Uterus (tissue), 4 donors: ENCODE measurements at places on chromosomes 4 and X. TPM values are rescaled to one million over a fixed set of nuclear protein-coding genes. Genes with fewer than 3 reads are reported as not detected.

- no peaks in the 10 kb centered on the region for H3K27me3 ChIP-seq
- no peaks in the 10 kb centered on the region for H3K36me3 ChIP-seq
Measured at GRCh38 chrX:38754818-38755718, 46.2 kb upstream of the MID1IP1 start.

DNA sequence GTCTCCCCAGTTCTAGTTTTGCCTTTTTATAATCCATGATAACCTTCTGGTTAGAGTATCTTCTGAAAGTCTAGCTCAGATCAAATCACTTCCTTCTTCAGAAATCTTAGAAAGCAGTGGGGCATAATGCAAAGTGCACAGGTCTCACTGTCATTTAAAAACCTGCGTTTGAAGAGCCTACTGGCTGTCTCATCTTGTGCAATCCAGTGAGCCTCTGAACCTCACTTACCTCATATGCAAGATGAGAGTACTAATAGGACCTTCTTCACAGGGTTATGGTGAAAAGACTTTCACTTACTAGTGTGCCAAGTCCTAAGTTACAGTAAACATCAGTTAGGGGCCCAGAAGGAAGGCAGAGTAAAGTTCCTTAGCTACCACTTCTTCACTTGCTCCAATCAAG lies 131.4 kb downstream of the ENOX2 start:
- no peak overlapping the region for H3K27ac ChIP-seq
- no peaks in the 10 kb centered on the region for H3K4me1 ChIP-seq
- DNase-seq = no peak
- H3K36me3 ChIP-seq = no peaks in the 10 kb centered on the region

- no peaks in the 10 kb centered on the region for H3K27me3 ChIP-seq
- H3K36me3 ChIP-seq = no peaks in the 10 kb centered on the region
- H3K4me1 ChIP-seq = no peaks in the 10 kb centered on the region
- H3K27ac ChIP-seq = no peak overlapping the region
- H3K4me3 ChIP-seq = no peak overlapping the region
Measured at GRCh38 chrX:34629572-34629971, 27.5 kb downstream of the TMEM47 start.

DNA sequence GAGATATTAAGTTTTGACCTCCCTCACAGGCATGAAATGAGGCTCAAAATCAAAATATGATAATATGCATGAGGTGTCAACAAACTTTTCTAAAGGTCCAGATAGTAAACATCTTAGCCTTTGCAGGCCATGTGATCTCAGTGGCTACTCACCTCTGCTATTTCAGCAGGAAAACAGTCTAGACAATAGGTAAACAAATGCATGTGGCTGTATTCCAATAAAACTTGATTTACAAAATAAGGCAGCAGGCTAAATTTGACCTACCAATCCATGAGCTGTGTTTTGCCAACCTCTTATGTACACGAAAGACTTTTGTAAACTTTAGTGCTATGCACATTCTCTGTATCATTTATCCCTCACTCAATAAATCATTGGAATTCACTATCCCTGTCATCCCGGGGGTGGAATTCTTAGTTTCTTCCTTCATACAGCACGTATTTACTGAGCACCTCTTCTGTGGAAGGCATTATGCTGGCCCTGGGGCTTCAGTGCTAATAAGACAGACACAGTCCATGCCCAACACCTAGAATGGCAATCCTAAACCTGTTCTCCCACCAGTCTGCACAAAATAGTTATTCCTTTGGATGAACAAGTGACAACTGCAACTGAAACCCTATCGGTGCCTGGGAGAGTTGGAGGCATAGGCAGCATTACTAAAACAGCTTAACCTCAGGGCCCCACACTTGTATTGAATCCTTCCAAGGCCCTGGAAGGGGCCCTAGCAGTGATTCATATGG lies 19.9 kb downstream of the MAGEB17 start:
- H3K4me1 ChIP-seq = no peaks in the 10 kb centered on the region
- no peak for DNase-seq
- no peak overlapping the region for H3K4me3 ChIP-seq
- H3K36me3 ChIP-seq = no peaks in the 10 kb centered on the region
- H3K27ac ChIP-seq = no peak overlapping the region

- H3K27ac ChIP-seq = no peak overlapping the region
- no peaks in the 10 kb centered on the region for H3K27me3 ChIP-seq
- no peak overlapping the region for H3K4me3 ChIP-seq
- no peaks in the 10 kb centered on the region for H3K4me1 ChIP-seq
Measured at GRCh38 chr4:89258506-89258905, 49.1 kb downstream of the GPRIN3 start.

GRCh38 chr4:33724685-33725084 lies 2519.6 kb downstream of the ARAP2 start:
- DNase-seq = no peak
- H3K36me3 ChIP-seq = no peaks in the 10 kb centered on the region
- no peak overlapping the region for H3K27ac ChIP-seq
- H3K27me3 ChIP-seq = no peaks in the 10 kb centered on the region
- H3K4me3 ChIP-seq = no peak overlapping the region

GRCh38 chr4:84394386-84394785 lies 104.7 kb downstream of the NKX6-1 start:
- no peaks in the 10 kb centered on the region for H3K27me3 ChIP-seq
- H3K4me3 ChIP-seq = no peak overlapping the region
- DNase-seq = no peak
- H3K4me1 ChIP-seq = no peaks in the 10 kb centered on the region
- H3K27ac ChIP-seq = no peak overlapping the region

GRCh38 chrX:128460835-128461234 lies 408.6 kb upstream of the ACTRT1 start:
- H3K36me3 ChIP-seq = no peaks in the 10 kb centered on the region
- no peak overlapping the region for H3K4me3 ChIP-seq
- DNase-seq = no peak
- H3K4me1 ChIP-seq = no peaks in the 10 kb centered on the region
- H3K27ac ChIP-seq = no peak overlapping the region

DNA sequence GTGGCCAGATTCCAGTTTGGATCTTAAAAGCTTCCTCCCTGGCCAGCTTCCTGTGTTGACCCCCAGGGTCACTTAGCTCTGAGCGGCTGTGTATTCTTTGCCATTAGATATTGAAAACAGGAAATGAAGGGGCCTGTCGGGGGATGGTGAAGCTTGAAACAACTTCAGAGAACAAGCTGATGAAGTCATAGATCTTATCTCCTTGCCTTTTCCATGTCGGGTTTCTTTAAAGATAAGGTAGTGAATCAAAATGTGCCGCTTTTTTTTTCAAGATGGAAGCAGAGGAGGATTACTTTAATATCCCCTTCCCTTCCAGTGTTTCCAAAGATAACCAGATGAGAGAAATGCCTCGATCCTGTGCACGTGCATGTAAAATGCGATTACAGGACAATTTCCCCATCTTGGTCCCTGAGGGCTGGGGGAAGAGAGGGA lies 508.5 kb downstream of the MID1IP1 start:
- H3K27me3 ChIP-seq = no peaks in the 10 kb centered on the region
- no peaks in the 10 kb centered on the region for H3K36me3 ChIP-seq
- H3K4me3 ChIP-seq = no peak overlapping the region
- DNase-seq = peak; percentile 41

- no peaks in the 10 kb centered on the region for H3K27me3 ChIP-seq
- H3K4me3 ChIP-seq = no peak overlapping the region
- DNase-seq = no peak
- H3K27ac ChIP-seq = no peak overlapping the region
Measured at GRCh38 chr4:185280608-185281007, 71.2 kb downstream of the SNX25 start.

DNA sequence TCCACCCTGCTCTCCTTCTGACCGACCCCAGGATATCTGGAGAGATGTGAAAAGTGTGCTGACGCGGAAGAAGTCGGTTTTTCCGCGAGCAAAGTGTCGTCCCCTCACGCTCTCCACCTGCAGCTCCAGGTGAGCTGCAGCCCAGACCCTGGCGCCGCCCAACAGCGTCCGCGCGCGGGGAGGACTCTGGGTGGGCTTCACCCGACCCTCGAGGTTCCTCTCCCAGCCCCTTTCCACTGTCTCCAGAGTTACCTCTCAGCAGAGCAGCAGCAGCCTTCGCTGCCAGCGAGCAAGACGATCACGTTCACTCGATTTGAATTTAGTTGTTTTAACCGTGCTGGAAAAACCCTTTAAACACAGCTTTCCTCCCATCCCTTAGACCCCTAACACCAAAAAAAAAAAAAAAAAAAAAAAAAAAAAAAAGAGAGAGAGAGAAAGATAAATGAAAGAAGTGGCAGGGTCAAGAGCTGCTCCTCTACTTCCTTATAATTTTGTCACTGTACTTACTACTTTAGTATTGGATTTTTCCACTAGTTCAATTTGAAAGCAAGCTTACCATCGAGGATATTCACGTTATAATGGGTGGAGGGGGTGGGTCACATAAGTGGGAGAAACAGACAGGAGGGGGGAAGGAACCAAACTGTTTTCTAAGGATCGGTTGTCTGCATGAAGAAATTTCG lies 758 bp upstream of the NR3C2 start:
- DNase-seq = peak; percentile 42
- peak overlapping the region; percentile 96 for H3K27ac ChIP-seq
- H3K4me3 ChIP-seq = peak overlapping the region; percentile 92

DNA sequence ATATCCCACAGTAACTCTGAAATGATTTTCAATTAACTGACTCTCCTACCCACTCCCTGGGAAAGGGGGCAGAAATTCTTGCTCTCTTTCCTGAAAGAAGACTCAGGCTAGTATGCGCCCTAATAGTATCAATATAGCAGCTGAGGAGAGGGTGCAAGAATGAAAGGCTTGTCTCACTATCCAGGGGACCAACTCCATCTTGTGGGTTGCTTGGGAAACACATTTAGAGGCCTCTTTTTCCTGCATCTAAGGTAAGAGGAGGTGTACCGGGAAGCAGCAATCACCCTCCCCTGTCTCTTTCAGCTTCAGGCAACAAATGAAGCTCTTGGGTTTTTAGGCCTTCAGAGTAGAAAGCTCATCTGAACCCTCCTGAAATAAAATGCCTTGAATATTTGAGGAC lies 11.3 kb downstream of the TMEM255A start:
- DNase-seq = no peak
- H3K4me3 ChIP-seq = no peak overlapping the region
- H3K27me3 ChIP-seq = no peaks in the 10 kb centered on the region
- H3K27ac ChIP-seq = no peak overlapping the region
- H3K36me3 ChIP-seq = no peaks in the 10 kb centered on the region
- no peaks in the 10 kb centered on the region for H3K4me1 ChIP-seq

DNA sequence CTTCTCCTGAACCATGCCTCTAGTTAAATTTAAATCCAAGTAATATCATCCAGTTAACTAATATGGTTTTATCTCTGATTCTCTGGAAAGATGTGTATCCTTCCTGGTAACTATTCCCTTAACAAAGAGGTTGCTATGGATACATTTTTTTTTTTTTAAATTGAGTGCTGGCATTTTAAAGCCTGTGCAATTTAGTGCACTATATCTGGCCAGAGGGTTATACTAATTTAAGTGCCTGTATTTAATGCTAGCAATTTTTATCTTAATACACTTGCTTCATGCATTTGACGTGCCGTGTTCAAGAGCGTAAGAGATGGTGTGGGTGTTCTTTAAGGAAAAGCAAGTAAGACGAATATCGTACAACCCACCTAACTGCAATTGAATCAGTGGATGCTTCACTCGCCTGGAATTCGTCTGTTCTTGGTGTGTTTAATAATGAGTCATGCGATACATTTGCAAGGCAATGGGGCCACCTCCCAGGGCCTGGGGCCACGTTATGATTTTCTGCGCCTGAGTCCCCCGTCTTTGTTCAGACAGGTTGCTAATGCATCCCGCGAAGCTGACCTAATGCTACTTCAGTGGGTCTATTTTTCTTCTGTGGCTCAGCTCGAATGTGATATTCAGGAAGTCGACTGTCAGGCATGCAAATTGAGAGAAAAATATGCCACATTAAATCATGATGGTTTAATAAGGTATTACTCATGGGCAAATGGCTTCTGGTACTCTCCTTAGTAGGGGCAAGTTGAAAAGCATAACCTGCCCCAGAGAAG lies 14.2 kb upstream of the MID1 start:
- H3K4me3 ChIP-seq = no peak overlapping the region
- H3K36me3 ChIP-seq = no peaks in the 10 kb centered on the region
- no peaks in the 10 kb centered on the region for H3K27me3 ChIP-seq
- peak; percentile 22 for DNase-seq

GRCh38 chr4:127006446-127006877 lies 626.3 kb upstream of the INTU start:
- no peaks in the 10 kb centered on the region for H3K4me1 ChIP-seq
- H3K27me3 ChIP-seq = no peaks in the 10 kb centered on the region
- H3K36me3 ChIP-seq = no peaks in the 10 kb centered on the region
- no peak for DNase-seq
- H3K27ac ChIP-seq = no peak overlapping the region

GRCh38 chrX:134073341-134073740 lies 87.9 kb upstream of the GPC3 start:
- H3K4me3 ChIP-seq = no peak overlapping the region
- H3K36me3 ChIP-seq = no peaks in the 10 kb centered on the region
- H3K27me3 ChIP-seq = no peaks in the 10 kb centered on the region
- H3K27ac ChIP-seq = no peak overlapping the region
- H3K4me1 ChIP-seq = no peaks in the 10 kb centered on the region
- no peak for DNase-seq

DNA sequence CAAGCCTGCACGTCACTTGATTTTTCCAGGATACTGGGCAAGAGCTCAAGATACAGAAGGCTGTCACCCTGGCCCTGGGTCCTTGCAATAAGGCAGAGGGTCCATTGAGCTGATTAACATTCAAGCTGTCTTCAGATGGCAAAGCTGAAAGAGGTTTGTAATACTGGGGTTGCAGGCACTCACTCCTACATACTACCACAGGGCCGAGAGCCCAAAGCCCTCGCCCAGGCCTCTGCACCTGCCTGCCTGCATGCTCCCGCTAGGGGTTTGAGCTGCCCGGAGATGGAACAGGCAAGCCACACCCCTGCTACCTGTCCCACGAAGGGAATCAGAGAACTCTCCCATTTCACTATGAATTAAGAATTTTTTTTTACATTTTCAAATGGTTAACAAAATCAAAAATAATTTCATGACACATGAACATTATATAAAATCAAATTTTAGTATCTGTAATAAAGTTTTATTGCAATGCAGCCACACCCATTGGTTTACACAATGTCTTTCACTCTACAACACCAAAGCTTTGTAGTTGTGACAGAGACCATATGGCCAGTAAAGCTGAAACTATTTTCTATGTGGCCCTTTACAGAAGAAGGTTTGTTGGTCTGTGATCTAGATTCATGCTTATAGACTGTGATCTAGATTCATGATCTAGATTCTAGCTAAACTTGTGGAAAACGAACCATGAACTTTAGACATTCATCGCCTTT lies 530.4 kb upstream of the IGFBP7 start:
- no peak for DNase-seq
- no peaks in the 10 kb centered on the region for H3K36me3 ChIP-seq
- H3K27me3 ChIP-seq = no peaks in the 10 kb centered on the region
- H3K4me3 ChIP-seq = no peak overlapping the region
- H3K4me1 ChIP-seq = no peaks in the 10 kb centered on the region
- H3K27ac ChIP-seq = no peak overlapping the region

CCNG2 gene
- 28.2 TPM for total RNA-seq

TASL gene
- total RNA-seq = 2.3 TPM

ASB12 gene
- total RNA-seq = 0.35 TPM

KLKB1 gene
- 0.62 TPM for total RNA-seq

BMX gene
- 1.2 TPM for total RNA-seq

CYSLTR1 gene
- total RNA-seq = 21.2 TPM

NDNF gene
- total RNA-seq = 1.5 TPM
